Stimulated activated effector memory CD8-positive, alpha-beta T cell treated with anti-CD3 and anti-CD28 coated beads, Interleukin-12 subunit alpha, Interleukin-12 subunit beta, amount 100 ng/mL, for 72 hours (primary cell): ENCODE measurements at places on chromosomes 1 and 21.

GRCh38 chr1:197444755-197445154 is 176.7 kb downstream of the CRB1 start:
- no peak for DNase-seq

- DNase-seq, result peak; percentile 47
Measured at GRCh38 chr1:17494114-17494729, 45.3 kb upstream of the ARHGEF10L start.

DNA sequence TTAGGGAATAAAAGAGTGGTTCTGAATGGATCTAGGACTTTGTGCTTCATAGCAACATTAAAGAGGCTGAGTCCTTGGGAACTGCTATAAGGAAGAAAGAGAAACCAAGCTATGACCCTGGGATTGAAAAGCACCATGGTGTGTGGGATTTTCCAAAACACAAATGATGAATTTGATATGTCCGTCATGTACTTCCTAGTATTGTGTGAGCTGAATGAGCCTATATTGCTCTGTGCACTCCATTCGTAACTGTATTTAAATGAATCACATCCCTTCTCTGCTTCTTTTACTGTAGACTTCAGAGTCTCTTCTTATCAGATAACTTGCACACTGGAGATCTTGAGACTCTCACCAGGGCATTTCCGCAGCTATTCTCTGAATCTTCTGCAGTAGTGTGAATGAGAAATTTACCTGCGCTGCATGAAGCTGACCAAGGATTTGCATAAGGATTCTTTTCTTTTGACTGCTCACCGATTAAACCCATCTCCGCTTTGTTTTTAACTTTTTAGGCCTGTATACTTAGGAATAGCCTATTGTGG is 23.1 kb upstream of the OR10J4 start:
- DNase-seq, result no peak

DNA sequence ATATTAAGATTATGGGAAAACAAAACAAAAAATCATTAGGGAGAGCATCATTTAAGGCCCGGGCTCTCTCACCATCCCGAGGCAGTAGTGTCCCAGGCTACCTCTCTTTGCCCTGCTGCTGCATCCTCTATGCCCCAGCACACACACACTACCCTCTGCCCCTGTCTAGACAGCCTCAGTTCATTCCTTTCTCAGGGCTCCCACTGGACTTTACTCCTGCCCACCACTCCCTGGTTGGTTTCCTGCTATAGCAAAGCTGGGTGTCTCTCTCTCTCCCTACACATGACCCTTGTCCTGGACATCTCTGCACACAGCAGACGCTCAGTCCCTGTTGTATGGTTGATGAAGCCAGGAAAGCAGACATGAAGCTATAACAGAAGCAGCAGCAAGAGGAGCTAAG is 30.7 kb downstream of the GNG12 start:
- no peak for DNase-seq

- DNase-seq, result no peak
Measured at GRCh38 chr1:65459397-65459768, 38.9 kb downstream of the LEPR start.

DNA sequence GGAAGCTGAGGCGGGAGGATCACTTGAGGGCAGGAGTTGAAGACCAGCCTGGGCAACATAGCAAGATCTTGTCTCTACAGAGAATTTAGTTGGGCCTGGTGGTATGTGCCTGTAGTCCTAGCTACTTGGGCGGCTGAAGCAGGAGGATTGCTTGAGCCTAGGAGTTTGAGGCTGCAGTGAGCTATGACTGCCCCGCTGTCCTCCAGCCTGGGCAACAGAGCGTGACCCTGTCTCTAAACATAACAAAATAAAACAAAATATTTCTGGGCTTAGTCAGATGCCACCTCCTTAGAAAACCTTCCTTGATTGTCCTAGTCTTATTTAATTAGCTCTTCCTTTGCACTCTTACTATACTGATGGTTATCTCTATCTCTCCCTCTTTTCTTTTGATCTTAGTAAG is 8.5 kb downstream of the TGFB2 start:
- no peak for DNase-seq

GRCh38 chr1:2459757-2460156 is 16.3 kb upstream of the PLCH2 start:
- DNase-seq, result no peak

- DNase-seq, result no peak
Measured at GRCh38 chr1:151501474-151501873, 9.7 kb upstream of the CGN start.
